Nucleus accumbens (tissue), 56 donors: ENCODE measurements at places on chromosomes 6 and 20.

DNA sequence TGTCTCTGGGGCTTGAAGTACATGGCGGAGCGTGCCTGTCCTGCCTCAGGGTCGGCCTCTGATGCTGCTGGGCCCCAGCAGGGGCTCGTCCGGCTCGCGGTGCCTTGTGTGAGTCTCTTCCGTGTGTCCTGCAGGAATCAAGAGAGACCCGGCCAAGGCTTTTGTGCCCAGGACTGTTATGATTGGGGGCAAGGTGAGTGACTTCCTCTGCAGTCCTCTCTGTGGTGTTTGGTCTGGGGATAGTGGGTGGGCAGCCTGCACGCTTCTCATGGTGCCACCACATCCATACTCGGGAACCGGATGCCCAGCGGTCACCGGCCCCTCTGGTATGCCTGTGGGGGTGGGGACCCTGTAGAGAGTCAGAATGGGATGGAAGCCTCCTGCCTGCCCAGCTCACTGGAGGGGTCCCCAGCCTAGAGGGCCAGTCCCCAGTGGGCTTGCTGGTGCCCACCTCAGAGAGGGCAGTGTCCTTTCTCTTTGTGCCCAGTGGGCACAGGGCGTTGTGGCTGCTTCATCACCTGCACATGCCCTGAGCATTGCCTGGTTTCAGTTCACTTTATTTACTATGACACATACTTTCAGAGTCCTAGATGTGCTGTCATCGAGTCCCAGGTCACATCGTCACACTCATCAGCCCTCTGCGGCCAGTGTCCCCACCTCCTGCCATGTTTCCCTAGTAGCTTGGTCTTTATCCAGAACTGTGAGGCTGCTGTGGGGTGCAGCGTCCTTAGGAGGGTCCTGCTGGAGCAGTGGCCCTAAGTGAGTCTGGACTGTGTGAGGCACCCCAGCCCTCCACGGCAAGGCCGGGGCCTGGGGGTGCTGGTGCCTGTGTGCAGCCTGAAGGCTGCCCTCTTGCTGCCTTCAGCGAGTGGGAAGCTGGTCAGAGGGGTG is 40.7 kb downstream of the PYGB start:
- no peak for DNase-seq

DNA sequence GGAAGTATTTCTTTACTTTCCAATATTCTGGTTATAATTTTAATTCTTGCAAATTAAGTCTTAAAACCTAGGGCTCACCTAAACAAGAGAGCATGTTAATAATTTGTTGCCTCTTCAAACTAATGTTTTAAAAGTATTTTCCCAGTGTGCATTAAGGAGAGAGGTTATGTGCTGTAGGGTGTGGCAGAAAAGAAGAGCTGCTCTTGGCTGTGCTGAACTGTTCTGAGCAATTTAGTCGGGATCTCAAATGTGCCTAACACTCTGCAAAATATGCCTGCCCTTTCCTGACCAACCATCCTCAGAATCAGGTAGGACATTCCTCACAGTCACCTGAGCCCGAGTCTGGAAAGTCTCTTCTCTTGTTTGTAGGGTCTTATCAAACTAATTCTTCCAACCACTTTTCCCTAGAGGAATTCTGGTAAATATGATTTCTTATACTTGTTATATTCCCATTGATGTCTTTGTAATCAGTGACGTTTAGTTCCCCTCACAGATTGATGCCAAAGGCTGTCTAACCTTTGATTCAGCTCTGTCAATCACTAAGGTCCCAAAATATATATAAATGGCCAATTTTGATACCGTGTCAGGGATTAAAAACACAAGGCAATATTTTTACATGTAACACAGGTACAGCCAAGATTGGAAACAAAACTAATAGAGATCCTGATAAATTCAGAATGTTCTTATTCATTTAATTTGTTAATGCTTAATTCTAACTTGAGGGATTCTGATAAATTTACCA is 298.4 kb downstream of the ADGB start:
- DNase-seq: no peak

DNA sequence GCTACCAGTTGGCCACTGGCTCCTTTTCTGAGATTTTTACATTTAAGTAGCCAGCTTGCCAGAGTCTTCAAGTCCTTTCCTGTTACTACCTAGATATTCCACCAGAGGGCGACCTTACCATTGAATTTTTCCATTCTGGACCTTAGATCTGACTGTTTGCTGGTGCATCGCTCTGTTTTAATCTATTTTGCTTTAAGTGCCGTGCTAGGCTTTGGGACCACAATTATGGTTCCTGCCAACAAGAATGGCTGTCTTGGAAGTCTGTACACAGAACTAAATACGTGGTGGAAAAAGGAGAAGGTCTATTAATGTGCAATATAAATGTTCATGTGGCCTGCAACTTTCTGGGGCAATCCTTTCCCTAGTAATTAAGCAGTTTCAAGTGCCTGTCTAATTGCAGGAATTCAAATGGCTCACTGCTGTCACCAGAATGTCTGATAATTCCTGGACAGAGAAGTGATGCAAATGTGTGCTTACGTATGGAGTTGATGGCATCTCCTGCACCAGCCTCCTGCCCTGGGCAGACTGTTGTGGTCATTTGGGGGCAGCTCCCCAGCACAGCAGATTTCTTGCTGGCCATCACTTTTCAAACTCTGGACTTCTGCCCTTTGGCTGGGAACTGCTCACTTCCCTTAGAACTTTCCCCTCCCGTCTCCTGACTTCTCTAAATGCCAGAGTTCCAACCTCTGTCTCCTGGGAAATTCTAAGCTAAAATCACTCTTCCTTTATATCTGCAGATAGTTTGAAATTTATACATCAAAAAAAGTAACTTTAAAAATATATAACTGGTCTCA is 5.6 kb upstream of the HLA-DOA start:
- DNase-seq: peak; percentile 22

GRCh38 chr6:31712296-31712695 is 2.9 kb upstream of the LY6G6D start:
- DNase-seq: no peak

DNA sequence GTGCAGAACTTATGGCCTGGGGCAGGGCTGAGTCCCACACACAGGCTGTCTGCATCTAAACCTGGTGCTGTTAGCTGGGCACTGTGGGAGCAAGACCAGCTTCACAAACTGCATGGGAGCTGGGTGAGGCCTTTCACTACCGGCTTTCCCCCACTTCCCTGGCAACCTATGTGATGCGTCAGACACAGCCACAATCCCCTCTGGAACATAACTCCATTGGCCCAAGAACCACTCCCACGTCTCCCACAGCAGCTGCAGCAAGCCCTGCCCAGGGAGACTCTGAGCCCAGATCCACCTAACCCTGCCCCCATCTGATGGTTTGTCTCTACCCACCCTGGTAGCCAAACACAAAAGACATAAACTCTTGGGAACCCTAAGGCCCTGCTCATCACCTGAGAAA is 9.3 kb downstream of the WDR27 start:
- no peak for DNase-seq

- no peak for DNase-seq
Measured at GRCh38 chr6:6287415-6287814, 33.0 kb downstream of the F13A1 start.

- DNase-seq: no peak
Measured at GRCh38 chr20:35008411-35009342, 53.0 kb downstream of the MYH7B start.

DNA sequence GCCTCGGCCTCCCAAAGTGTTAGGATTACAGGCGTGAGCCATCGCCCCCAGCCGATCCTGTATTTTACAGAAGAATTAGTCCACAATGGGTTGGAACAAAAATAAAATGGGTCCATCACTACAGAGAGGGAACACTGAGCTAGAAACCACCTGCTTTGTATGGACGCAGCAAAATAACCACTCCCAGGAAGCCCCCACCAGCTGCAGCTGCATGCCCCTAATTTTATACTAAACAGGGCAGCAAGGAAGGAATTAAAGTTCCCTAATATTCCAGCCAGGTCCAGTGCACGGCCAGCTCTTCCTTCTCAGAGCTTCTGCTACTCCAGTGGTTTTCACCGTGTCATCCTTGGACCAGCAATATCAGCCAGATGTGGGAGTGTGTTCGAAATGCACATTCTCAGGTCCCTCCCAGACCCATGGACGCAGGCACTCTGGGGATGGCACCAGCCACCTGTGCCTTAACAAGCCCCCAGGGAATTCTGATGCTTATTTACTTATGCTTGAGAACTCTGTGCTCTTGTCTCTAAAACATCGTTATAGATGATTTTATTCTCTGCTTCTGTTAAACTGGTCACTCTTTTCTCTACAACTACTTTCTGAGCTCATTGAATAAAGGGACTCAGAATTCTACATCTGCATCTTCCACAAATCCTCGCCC is 189.5 kb upstream of the SLC24A3 start:
- no peak for DNase-seq

GRCh38 chr6:109441069-109441816 is 719 bp downstream of the SMPD2 start:
- no peak for DNase-seq

- no peak for DNase-seq
Measured at GRCh38 chr6:14635195-14635594, 517.6 kb downstream of the CD83 start.

- no peak for DNase-seq
Measured at GRCh38 chr20:33910529-33911327, 83.0 kb upstream of the RALY start.

DNA sequence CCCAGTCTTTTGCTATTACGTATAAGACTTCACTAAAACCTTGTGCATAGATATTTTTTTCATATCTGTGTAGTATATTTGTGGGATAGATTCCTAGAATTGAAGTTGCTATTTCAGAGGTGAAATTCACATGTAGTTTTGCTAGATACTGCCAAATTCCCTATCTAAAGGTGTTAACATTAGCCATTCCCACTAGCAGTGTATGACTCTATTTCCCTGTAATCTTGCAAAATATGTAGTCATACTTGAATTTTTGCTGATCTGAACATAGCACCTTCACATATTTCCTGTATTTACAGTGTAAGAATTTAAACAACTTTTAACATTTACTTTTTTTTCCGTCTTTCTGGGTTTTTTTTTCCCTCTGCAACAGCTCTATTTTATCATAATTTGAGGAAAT is 24.9 kb downstream of the SENP6 start:
- no peak for DNase-seq

DNA sequence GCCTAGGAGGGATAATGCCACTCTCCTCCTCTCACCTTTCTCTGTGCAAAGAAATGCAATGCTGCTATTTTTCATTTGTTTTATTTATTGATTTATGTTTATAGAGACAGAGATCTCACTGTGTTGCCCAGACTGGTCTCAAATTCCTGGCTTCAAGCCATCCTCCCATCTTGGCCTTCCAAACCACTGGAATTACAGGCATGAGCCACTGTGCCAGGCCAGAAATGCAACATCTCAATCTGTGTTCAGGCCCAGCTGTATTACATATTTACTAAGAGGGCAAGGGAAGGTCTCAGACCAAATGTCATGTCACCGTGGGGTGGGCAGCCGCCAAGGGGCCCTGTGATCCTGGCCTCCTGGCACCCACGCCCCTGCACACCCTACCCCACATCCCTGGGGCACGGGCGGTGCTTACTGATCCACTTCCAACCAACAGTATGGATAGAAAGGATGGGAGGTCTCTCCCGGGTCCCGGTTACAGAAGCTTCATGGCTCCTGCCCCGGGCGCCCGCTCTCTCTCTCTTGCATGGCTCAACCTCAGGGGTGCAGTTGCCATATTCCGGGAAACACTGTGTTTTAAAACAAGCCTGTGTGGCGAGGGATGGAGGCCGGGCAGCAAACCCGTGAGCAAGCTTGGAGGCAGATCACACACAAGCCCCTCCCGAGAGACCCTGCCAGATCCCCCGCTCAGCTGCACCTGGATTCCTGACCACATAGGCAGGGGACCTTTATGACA is 111.8 kb downstream of the AGPAT4 start:
- no peak for DNase-seq

GRCh38 chr6:33977606-33978411 is 168.1 kb downstream of the GRM4 start:
- no peak for DNase-seq

DNA sequence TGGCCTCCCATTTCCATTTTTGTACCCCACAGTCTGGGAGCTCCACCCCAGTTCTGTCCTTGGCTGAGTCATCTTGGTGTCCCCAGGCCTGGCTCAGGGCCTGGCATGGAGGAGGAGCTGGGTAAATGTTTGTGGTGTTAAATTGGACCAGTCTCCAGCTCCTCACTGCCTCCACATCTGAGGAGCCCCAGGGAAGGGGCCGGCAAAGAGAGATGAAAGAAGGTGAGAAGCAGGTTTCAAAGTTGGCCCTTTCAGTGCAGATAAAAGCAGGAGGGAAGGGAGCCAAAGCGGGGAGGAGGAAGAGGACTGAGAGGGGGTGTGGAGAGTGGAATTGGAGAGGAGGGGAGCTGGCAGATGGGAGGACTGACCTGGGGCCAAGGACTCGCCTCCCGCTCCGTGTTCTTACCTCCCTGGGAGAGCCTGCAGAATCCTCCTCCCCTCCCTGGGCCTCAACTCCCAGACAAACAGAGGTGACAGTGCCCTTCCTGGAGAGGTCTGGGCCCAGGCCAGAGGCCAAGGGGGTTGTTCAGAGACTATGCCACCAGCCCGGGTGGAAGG is 89.0 kb downstream of the CD40 start:
- DNase-seq: no peak

- no peak for DNase-seq
Measured at GRCh38 chr6:128641703-128642102, 121.3 kb upstream of the PTPRK start.

DNA sequence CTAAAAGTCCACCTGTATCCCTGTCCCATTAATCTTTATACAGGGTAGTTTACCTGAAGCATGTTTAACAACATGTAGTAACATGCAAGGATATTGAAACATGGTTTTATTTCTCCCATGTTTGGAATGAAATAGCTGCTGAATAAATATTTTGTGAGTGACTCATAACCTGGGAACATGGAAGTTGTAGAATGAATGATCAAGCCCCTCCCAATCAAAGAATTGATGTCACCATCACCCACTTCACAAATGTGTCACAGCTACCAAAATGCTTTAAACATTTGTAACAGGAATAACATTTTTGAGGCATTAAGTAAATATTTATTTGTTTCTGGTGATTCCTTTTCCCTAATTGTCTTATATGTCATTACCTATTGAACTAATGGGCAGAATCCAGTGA is 58.9 kb upstream of the TNFAIP3 start:
- no peak for DNase-seq

GRCh38 chr20:52204136-52204535 is 12.6 kb upstream of the ZFP64 start:
- DNase-seq: no peak

DNA sequence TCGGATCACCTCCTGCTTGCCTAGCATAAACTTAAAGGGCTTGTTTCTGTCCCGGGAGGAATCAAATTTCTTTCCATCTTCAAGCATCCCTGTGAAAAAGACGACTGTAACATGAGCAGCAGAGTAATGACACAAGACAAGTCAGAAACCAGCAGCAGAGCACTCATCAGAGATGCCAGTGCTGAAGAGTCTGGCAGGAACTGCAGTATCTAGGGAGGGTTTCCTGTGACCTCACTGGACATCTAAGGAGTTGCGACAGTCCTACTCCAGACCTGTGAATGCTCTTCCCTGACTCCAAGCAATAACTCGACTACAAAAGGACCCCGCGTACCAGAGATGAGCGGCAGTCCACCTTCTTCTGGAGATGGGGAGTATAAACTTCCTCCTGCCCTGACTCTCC is 17.3 kb downstream of the FKBP1A start:
- no peak for DNase-seq

- no peak for DNase-seq
Measured at GRCh38 chr6:70380252-70380651, 33.1 kb upstream of the FAM135A start.
